ENCODE measurements at places on chromosomes 3 and 15. TPM values are rescaled to one million over a fixed set of nuclear protein-coding genes. Genes with fewer than 3 reads are reported as not detected.

The CHRNA5 gene
- total RNA-seq, result 2.7 TPM

The ZNF717 gene
- total RNA-seq, result 7.6 TPM

The POLQ gene
- total RNA-seq, result 27.1 TPM

The GORASP1 gene
- 49.0 TPM for total RNA-seq

The SCG3 gene
- total RNA-seq, result not detected

The IQCF6 gene
- not detected for total RNA-seq

The CNTN3 gene
- total RNA-seq, result not detected

The LRRIQ4 gene
- not detected for total RNA-seq

The CD200 gene
- total RNA-seq, result 14.0 TPM

The CP gene
- not detected for total RNA-seq

The CCR1 gene
- 78.2 TPM for total RNA-seq
